ENCODE measurements at places on chromosomes 16 and 17.
A peak's percentile ranks its signal among the peaks of the same experiment; 100 is the strongest.

GRCh38 chr16:72848759-72849664 is 198.9 kb downstream of the ZFHX3 start:
- DNase-seq: peak; percentile 88

DNA sequence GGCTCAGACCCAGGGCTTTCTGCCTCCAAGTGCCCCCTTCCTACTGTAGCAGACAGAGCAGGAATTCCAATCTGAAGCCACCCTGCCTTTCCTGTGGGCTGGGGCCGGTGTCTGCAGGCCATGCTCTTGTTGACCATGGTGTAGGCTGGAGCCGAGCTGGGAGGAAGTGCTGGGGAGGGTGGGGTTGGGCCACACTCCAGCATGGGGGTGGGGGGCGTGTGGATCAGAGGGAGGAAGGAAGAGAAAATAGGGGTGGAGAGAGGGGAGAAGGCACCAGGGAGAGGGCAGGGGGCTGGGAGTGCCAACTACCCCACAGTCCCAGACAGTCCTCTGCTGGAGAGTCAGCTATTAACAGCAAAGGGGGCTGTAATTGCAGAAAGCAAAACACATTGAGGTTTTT is 54.3 kb upstream of the JPH3 start:
- DNase-seq: no peak

DNA sequence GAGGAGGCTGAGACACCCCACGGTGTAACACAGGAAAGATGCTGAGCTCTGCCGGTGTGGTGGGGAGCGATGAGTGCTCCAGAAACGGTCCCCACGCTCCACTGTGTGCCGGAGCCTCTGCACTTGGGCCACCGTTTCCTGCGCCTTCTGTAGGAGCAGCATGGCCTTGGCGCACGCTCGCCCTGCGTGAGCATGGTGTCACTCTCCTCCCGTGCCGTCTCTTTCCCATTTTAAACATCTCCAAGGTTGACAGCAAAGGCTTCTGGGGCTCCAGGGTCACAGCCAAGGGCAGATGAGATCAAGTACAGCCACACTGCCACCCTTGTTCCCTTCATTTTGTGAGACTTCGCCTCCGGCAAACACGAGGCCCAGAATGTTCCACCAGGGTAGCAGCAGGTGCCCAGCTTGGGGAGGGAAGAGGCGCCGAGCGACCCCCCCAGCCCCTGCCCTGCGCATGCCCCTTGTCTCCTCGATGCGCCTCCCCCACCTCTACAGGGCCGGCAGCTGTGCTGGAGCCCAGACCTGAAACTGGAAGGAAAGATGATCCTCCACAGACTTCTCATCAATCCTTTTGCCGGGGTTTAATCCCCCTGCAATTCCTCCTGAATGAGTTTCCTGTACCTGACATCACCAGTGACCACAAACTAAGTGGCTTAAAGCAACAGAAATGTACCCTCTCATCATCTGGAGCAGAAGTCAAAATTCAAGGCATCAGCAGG is 19.9 kb upstream of the OSGIN1 start:
- DNase-seq: no peak

GRCh38 chr16:14369734-14370598 is 260.1 kb downstream of the PARN start:
- DNase-seq: no peak

DNA sequence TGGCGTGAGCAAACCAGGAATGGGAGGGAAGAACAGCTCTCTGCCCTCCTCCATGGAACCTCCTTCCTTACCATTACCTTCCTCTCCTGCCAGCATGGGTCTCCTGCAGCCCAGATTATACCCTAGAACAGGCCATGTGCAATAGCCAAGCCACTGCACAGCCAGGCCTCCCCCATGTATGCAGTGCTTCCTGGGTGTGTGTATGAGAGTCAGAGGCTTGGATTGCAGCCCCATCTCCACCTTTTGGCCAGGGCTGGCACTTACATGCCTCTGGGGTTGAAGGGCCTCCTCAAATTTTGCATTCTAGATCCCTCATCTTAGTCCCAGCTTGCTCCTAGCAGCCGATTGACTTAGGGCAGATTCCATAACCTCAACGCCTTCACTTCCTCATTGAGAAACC is 133.7 kb downstream of the GSG1L start:
- no peak for DNase-seq

- no peak for DNase-seq
Measured at GRCh38 chr16:72785171-72785570, 262.8 kb downstream of the ZFHX3 start.

DNA sequence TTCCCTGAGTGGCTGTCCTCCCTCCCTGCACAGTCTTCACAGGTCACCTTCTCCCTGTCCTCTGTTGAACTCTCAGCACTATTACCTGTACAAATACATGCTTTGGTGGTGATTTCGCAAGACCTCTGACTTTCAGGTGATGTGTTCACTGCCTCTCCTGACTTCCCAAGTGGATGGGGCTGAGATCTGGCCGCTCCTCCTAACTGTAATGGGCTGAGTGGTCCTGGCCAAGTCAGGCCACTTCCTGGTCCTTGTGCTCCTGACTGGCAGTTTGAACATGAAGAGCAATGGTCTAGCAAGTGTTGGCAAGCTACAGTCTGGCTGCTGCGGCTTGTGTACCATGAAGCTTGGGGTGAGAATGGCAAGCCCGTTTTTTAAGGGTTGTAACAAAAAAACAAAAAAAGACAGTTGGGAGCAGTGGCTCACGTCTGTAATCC is 11.7 kb upstream of the TMED6 start:
- DNase-seq: no peak

DNA sequence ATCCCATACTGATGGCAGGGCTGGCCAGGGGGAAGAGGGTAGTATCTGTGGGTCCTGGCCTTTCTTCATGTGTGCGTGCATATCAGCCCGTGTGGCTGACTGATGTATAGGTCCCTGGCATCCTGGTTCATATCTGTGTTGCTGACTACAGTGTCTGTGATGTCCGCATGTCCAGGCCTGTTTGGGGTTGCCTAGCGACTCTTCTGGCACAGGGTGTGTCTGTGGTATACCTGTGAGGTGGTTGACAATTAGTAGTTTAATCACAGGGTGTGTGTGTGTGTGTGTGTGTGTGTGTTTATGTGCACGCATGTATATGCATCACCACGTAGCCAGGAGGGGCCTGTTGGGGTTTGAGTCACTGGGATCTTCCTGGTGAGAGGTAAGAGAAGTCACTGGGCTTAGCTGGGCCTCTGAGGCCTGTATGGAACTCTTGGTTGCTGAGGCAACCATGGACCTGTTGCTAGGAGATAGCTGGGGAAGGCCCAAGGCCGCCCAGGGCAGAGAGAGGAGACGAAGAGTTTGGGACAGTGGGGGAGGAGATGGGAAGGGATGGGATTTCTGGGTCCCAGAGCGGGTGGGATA is 603 bp upstream of the TMEM95 start:
- DNase-seq: peak; percentile 93

DNA sequence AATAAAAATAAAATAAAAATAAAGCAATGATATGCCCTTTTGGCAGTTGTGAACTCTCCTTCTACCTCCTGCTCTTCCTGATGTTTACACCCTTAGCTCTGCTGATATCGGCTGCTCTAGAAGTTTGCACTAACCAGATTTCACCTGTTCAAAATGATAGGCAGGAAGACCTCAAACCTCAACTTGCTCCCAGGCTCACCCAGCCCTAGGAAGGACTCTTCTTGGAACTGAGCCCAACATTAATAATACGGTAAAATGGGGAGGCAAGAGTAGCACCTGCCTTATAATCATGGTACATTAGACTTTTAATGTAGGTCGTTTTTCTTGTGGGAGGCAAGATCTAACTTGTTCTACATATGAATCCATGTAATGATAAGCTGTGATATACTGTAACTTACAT is 61.2 kb upstream of the MED13 start:
- DNase-seq: no peak

GRCh38 chr16:11354733-11355574 is 9.7 kb downstream of the RMI2 start:
- DNase-seq: peak; percentile 50

- DNase-seq: no peak
Measured at GRCh38 chr17:41505809-41506767, 676 bp upstream of the KRT13 start.

- DNase-seq: no peak
Measured at GRCh38 chr17:72342061-72342460, 221.2 kb downstream of the SOX9 start.

GRCh38 chr17:43601280-43602039 is 55.3 kb upstream of the ETV4 start:
- DNase-seq: no peak

DNA sequence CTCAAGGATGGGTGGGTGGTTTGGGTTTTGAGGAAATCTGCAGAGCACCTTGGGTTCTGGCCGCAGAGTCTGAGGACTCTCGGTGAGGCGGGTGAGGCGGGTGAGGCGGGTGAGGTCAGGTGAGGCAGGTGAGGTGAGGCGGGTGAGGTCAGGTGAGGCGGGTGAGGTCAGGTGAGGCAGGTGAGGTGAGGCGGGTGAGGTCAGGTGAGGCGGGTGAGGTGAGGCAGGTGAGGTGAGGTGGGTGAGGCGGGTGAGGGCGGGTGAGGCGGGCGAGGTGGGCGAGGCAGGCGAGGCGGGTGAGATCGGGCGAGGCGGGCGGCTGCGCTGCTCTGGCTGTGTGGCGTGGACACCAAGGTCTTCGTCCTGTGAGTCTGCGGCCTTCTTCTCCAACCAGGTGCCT is 24.1 kb upstream of the RPL13 start:
- DNase-seq: no peak

DNA sequence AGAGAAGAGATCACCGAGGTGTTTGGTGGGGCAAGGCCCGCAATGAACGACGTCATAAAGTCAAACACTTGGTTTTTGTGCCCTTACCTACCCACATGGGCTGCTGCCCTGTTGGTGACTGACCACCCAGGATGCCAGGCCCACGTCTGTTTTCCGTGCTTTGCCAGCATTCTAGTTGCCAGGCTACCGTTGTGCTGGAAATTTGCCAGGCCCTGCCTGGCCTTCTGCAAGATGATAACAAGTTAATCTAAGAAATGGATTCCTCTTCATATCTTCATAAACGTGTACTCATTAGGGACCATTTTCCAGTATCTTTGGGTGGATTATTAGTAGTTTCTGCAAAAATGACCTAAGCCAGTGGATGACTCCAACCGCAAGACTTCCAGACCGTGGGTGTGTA is 35.4 kb downstream of the SLC6A4 start:
- DNase-seq: no peak

GRCh38 chr16:87845213-87845612 is 24.1 kb downstream of the SLC7A5 start:
- no peak for DNase-seq

DNA sequence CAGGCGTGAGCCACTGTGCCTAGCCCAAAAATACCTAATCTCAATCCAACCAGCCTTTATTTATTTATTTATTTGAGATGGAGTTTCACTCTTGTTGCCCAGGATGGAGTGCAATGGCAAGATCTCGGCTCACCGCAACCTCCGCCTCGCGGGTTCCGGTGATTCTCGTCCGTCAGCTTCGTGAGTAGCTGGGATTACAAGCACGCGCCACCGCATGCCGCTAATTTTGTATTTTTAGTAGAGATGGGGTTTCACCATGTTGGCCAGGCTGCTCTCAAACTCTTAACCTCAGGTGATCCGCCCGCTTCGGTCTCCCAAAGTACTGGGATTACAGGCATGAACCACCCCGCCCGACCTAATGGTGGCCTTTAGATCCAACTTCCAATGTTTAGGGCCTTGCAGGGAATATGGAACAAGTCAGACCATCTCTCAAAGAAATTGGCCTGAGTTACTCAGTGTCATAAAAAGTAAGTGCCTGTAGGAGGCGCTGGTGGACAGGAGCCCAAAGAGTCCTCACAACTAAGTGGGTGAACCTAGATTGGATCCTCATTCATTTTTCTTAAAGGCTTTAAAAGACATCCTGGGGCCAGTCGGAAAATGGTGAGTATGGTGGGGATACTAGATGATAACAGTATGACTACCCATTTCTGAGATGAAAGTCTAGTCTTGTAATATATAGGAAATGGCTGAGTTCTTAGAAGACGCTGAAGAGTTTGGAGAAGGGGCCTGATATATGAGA is 4.6 kb downstream of the ZSCAN10 start:
- no peak for DNase-seq

DNA sequence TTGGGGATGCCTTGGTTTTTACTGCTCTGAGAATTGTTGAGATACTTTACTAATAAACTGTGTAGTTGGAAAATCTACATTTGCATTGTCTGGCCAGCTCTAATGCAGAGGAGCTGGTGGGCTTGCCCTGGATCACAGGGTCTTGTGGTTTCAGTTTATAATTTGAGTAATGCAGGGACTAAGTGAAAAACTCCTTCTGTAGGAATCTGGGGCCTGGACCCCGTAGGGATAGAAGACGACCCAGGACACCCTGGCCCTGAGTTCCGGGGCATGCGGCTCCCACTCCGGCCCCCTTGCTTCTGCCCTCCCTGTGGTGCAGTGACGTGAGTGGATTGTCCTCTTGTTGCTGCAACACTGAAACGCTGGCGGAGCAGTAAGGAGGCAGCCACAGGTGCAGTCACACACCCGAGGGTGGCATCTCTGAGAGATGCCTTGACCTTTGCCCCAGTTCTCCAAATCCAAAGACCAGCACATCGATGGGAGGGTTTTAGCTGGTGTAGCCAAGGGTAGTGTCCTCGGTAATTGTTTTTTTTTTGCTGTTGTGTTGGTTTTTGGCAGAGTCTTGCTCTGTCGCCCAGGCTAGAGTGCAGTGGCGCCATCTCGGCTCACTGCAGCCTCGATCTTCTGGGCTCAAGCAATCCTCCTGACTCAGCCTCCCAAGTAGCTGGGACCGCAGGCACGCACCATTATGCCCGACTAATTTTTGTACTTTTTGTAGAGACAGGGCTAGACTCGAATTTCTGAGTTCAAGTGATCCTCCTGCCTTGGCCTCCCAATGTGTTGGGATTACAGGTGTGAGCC is 2.6 kb upstream of the RPL13 start:
- DNase-seq: no peak

GRCh38 chr17:31297090-31297489 is at the start of gene OMG:
Gene OMG, minus strand, starts transcription at chr17:31297239. Its CDS starts 908 bp downstream, at chr17:31296331.
- no peak for DNase-seq

- no peak for DNase-seq
Measured at GRCh38 chr17:64172510-64172909, 42.6 kb upstream of the ERN1 start.

DNA sequence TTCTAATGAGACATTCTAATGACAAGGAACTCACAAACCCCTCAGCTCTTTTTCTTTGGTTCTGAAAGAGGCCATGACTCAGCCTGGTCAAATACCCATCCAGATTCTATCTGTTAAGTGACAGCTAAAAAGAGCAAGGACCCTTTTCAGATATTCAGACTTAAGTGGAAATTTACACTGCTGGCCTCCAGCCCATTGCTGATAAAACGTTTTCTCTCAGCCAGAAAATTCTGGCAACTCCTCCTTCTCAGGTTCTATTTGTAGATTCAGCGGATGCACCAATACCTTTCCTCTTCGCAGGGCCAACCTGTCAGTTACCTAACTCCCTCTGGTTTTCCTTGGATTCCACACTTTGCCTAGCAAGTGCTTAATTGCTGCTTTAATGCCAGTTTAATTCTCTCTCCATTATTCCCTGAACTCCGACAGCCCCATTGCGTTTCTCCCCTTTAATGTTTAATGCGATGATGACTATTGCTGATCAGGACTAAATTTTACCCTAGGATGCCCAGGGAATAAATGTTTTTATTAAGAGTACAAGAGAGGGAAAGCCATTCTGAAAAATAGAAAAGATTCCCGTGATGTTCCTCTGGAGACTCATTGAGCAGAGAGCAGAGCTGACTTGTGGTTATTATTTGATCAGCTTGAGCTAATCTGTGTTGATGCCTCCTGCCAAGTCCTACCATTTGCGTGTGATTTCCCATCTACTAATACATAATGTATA is 35.9 kb upstream of the TOM1L1 start:
- peak; percentile 50 for DNase-seq
